ENCODE measurements at places on chromosomes 5 and 9. TPM values are rescaled to one million over a fixed set of nuclear protein-coding genes. Genes with fewer than 3 reads are reported as not detected.

Gene SH3GL2
- not detected for total RNA-seq

Gene ACSL6
- total RNA-seq = 0.09 TPM

Gene C9orf153
- 0.18 TPM for total RNA-seq

Gene MTRR
- total RNA-seq = 23.9 TPM

Gene F2R
- 70.8 TPM for total RNA-seq

Gene CDC20B
- not detected for total RNA-seq

Gene MCC
- total RNA-seq = 64.7 TPM

Gene WDR38
- total RNA-seq = not detected

Gene PHF24
- under 0.01 TPM for total RNA-seq

Gene CCNJL
- 0.18 TPM for total RNA-seq

Gene F2RL1
- 16.5 TPM for total RNA-seq

Gene ADAM19
- 25.0 TPM for total RNA-seq

Gene FOXI1
- not detected for total RNA-seq

Gene MAMDC2
- total RNA-seq = 3.0 TPM

Gene TOR1A
- total RNA-seq = 22.0 TPM

Gene FAM78A
- 0.55 TPM for total RNA-seq

Gene OR1K1
- total RNA-seq = not detected

Gene CSF1R
- total RNA-seq = 0.46 TPM

Gene PFN3
- not detected for total RNA-seq

Gene PSMB7
- 214 TPM for total RNA-seq

Gene PCDHGB5
- total RNA-seq = 15.9 TPM

Gene CATSPER3
- 0.14 TPM for total RNA-seq
